ENCODE measurements at places on chromosomes 4 and X. TPM values are rescaled to one million over a fixed set of nuclear protein-coding genes. Genes with fewer than 3 reads are reported as not detected.

Gene MAGEB10
- total RNA-seq = not detected

DNA sequence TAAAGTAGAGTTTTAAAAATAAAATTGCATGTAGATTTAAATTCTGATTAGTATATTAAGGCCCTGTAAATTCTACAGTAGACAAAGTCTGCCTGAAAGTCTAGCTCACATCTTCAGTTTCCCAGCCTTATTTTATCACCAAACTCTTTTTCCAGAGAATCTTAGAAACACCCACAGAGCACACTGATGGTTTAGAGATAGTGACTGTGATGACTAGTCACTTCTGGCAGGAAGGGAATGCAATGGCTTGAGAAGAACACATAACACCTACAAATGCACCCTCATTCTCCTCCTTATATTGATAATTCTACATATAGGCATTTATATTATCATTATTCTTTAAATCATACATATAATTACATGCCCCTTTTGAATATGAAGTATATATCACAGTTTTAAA is 232.9 kb downstream of the ARAP2 start:
- DNase-seq = no peak

DNA sequence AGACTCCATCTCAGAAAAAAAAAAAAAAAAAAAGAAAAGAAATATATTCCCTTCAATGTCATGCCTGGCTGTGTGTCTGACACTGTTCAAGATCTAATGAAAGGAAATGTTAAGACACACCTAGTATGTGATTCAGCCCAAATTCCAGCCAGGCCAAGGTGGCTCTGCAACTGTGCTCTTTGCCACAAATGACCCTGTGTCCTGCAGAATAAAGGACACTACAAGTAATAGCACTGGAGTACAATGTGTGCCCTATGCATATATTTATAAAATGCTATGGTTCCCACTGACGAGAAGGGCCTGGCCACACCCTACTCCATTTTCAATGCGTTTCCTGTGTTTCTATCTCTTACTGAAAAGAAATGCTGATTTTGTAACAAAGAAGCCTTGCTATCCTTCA is 98.0 kb upstream of the SORBS2 start:
- no peak for DNase-seq

DNA sequence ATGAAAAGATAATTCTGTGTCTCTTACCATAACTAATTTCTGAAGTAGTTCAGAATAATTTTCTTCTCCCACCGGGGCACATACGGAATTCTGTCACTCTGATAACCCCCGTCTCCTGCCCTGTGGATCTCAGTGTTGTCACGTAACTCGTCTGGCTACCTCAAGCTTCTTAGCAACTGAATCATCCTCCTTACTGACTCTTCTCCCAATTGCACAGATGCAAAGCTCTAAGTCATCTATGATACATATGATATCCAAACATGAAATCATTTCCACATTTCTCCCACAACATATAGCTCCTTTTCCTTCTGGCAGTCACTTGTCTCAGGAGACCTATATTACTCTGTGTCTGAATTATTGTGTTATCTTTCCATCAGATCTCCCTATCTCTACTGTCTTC is 1043.1 kb upstream of the TENM3 start:
- DNase-seq = no peak

DNA sequence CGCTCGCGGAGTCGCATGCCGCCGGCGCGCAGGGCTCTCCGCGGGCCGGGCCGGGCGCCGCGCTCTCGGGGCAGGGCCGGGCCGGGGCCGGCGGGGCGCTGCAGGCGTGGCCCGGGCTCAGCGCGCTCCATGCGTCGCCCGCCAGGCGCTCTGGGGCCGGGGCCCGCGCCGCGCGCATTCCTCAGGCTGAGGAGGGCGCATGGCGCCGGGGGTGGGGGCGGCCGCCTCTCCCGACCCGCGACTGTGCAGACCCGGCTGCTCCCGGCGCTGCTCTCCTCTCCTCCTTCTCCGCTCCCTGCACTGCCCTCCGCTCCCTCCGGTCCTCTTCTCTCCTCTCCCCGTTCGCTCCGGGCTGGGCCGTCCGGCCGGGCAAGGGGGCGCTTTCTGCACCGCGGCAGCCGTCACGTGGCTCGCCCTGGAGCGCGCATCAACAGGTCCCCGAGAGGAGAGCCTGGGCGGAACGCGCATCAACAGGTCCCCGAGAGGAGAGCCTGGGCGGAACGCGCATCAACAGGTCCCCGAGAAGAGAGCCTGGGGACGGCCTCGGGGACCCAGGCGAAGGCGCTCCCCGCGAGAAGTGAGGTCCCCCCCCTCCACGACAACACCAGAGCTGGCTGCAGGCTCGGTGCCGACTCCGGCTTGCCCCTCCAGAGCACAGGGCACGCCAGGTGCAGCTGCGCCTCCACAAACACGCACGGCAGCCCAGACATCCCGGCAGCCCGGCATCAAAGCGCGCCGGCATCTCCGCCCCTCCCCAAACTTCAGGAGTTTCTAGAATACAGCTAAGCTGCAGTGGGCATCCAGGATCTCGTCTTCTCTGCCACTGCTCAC is 12.9 kb downstream of the PPP2R3B start:
- DNase-seq = no peak

- no peak for DNase-seq
Measured at GRCh38 chr4:43253541-43253940, 361.0 kb downstream of the GRXCR1 start.

GRCh38 chr4:11281720-11282119 is 147.0 kb downstream of the HS3ST1 start:
- DNase-seq = no peak

Data from dorsolateral prefrontal cortex (tissue), 122 donors.